ENCODE measurements at places on chromosomes 1 and 21.

- DNase-seq = no peak
Measured at GRCh38 chr1:37685722-37686121, 6.6 kb upstream of the CDCA8 start.

DNA sequence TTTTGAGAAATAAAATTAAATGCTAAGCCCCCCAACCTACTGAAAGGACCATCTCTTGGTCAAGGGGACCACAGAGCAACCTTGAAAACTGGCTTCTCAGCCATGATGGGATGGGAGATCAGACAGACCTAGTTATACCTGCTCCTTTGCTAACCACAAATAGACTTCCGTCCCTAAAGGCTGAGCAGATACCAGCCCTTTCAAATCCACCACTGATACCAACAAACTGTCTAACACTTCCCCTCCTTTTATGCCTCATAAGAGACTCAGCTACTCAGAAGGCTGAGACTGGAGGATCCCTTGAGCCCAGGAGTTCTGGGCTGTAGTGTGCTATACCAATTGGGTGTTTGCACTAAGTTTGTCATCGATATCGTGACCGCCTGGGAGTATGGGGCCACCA is 407.3 kb downstream of the SIPA1L2 start:
- DNase-seq = no peak

DNA sequence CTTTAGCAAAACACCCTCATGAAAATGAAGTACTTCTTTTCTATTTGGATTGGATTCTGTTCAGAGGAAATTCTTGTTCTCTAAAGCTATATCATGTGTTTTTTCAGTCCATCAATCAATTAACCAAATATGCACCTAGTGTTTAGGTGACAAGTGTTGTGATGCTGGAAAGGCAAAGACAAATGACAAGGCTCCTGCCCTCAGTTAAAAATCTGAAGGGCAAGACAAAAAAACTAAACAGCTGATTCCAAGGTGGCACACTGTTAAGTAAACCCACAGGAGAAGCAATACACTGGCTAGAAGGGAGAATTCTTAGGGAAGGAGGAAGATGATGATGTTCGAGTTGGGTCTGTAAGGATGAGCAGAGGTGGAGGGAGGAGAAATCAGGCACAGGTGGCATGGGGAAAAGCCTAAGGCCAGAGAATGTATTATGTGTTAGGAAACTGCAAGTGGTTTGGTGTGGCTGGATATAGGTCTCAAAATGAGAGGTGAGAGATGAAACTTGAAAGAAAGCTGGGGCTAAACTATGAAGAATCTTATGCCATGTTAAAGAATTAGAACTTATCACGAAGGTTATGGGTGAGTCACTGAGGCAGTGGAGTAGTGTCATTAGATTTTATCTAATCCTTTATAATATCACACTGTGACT is 51.8 kb upstream of the GFI1 start:
- no peak for DNase-seq

- DNase-seq = peak; percentile 11
Measured at GRCh38 chr1:54109129-54110090, 43.4 kb downstream of the CDCP2 start.

- DNase-seq = no peak
Measured at GRCh38 chr21:29196670-29197191, 66.3 kb downstream of the MAP3K7CL start.

- no peak for DNase-seq
Measured at GRCh38 chr1:202531472-202531811, 178.8 kb downstream of the SYT2 start.

DNA sequence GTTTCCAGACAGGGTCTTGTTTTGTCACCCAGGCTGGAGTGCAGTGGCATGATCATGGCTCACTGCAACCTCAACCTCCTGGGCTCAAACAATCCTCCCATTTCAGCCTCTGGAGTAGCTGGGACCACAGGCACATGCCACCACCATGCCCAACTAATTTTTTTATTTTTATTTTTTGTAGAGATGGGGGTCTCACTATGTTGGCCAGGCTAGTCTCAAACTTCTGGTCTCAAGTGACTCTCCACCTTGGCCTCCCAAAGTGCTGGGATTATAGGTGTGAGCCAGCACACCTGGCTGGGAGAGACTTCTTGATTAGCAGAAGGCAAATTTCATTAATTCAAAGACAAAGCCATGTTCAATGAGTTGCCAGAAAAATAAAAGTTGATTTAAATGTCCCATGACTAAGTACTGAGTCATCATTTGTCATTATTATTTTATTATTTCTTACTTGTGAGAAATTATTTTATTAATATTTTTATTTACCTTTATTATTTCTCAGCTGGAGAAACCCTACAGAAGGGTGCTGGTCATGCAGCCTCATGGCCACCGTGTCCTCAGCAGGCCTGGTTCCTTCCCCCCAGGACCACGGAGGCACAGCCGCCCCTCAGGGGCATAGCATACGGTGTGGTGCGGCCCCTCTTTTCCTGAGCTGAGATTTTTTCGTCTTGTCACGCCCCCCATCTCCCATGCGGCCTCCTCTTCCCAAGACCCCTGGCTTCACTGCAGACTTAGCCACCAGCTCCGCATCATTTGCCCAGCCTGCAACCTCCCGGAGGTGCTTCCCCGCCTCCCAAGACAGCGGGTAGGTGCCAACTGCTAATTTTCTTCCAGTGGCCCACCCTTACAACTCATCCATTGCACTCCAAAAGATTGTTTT is 55.3 kb upstream of the SIM2 start:
- no peak for DNase-seq

- no peak for DNase-seq
Measured at GRCh38 chr1:119652587-119652986, 4.5 kb upstream of the ZNF697 start.

DNA sequence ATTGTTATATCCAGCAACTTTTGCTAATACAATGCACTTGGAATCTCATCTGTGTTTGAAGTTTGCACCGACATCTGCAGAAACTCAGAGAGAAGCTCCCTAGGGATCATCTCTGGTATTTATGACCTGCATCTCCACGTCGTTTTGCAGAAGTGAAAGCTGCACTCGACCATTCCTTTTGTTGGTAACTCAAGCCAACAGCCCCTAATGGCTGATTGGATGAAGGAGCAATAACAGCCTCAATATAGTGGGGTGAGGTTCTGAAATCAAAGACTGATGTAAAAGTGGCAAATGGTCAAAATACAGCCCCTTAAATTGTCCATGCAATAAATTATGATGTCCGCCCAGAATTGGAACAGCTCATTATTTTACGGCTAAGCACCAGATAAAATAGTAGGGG is 344.2 kb upstream of the KAZN start:
- no peak for DNase-seq
